Type B pancreatic cell (in vitro differentiated cells): ENCODE measurements at places on chromosomes 2 and 18.

DNA sequence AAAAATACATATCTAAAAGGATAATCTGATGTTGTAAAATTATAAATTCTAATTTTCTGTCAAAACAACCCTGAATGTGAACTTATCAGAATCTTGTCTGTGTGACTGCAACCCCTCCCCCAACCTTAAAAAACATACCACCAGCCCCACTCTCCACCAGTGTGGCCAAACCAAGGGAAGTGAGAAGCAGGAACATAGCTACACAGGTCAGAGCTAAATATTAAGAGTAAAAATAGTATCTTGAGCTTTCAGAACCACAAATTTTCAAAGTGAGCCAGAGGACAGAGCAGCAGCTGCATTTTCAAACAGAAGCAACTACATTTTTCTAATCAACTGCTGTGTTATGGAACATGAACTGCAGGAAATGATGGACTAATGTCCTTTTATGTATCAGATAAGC, 156.7 kb downstream of the SLC4A10 start:
- no peak for DNase-seq

DNA sequence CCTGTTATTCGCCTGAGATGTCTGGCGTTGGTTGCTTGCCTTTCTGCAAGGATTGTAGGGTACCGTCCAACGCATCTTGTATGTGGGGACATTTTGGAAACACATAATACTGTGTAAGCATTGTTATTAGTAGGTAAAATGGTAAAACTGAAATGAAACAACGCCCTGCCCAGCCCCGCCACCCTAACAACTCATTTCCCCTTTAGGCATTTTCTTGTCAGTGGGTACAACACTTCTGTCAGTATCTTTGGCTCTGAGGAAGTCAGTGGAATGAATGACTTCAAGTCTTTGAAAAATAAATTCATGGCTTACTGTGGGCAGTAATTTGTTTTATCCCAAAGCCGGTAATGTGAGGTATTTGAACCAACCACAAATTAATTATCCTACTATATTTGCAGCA, 86.0 kb downstream of the FMNL2 start:
- DNase-seq = no peak

DNA sequence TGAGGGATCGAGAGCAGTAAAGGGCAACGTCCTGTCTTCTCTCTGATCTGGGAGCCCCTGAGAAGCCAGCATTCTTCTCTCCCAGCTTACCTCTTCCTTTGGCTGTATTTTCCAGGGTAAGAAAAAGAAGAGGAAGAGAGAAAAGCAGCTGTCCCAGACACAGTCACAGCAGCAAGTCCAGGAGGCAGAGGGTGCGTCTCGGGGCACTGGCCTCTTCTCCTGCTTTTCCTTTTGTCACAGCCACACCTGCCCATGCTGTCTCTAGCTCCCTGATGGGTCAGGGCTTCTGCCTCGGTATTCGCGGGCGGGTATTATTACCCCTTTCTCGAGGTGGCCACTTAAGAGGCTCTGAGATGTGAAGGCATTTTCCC, 20.3 kb downstream of the TGOLN2 start:
- DNase-seq = no peak

DNA sequence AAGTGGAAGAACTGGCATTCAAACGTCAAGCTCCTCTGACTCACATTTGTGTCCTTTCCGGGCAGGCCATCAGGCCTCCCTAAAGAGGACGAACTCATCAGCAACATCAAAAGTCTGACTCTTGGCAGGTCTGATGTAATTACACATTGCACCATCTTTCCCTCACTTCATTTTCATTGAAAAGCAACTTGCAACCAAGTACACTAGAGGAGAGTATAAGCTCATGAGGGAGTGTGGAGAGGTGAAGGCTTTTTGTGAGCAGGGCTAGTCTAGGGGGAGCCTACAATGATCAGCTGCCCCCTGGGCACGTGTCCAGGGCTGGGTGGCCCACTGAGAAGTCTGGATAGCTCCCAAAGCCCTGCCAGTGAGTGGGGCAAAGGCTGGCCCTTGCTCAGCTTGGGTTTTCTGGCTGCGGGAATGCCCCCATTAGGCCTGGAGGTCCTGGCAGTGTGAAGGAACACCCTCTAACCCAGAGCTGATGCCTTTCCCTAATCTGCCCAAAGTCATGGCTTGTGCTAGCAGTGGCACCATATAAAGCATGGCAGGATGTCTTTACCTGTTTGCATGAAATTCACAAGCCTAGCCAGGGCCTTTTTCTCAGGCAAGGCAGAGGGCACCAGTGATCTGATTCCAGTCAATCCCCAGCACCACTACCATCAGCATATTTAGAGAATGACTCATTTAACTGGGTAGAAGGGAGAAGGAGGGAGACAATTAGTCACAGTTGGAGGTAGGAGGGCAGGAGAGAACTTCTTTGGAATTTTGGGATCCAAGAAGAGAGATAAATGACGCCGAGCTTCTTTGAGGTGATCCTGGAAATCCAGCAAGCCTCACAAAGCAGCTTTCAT, 8.5 kb upstream of the DAW1 start:
- DNase-seq = no peak

GRCh38 chr2:37394263-37394662, 49.8 kb downstream of the QPCT start:
- DNase-seq = no peak

DNA sequence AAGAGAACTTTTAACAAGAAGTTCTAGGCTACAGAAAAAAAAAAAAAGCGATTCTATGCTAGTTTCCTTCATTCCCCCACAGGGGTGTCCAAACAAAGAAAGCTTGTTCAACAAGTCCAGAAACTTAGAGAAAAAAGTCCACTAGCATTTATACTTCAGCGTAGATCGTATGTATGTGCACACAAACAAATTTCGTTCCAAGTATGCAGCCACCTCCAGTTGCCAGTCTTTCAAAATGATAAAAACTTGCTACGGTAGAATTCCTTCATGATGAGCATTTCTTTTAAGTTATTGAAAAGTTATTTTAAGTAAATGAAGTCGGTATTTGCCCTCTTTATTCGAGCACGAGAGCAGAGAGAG, 3.7 kb upstream of the OTX1 start:
- no peak for DNase-seq

DNA sequence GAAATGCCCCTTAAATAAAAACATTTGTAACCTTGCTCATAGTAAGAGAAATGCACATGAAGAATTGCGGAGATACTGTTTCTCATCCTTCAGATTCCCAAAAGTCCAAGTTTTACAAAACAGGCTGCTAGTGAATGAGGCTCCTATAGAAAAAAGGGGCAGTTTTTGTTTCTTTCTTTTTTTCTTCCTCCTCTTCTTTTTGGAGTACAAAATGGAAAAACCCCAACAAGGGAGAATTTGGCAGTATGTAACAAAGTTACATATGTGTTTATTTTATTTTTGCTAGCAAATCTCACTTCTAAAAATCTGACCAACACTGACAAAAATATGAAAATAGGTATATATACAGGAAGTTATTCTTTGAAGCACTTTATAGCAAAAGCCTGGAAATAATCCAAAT, 7.1 kb upstream of the BAZ2B start:
- DNase-seq = no peak

- peak; percentile 45 for DNase-seq
Measured at GRCh38 chr2:94987074-94988020, 38.2 kb upstream of the MAL start.

DNA sequence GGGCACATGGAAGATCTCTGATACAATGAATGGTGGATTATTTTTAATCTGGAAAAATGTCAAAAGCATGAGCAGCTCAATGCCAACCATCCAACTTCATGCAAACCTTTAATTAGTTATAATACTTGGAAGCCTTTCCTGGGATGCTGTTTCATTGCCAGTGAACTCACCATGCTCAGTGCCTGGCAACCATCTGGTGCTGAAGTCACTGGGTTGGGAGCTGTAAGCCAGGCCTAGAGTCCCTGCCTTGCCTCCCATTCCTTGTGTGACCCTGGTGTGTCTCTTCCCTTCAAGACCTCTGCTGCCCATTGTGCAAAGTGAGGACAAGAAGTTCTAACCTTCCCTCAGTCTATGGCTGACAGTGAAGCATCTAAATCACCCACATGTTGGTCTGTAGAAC, 458.7 kb downstream of the RNF144A start:
- DNase-seq = no peak

- no peak for DNase-seq
Measured at GRCh38 chr2:201137505-201138400, 21.8 kb downstream of the CFLAR start.

- no peak for DNase-seq
Measured at GRCh38 chr18:37920865-37921264, 355.3 kb upstream of the CELF4 start.

GRCh38 chr2:33126958-33127357, 180.2 kb downstream of the LTBP1 start:
- no peak for DNase-seq

- no peak for DNase-seq
Measured at GRCh38 chr2:34093790-34094189, 494.7 kb upstream of the FAM98A start.

- no peak for DNase-seq
Measured at GRCh38 chr2:200843993-200844948, 20.2 kb downstream of the CLK1 start.

DNA sequence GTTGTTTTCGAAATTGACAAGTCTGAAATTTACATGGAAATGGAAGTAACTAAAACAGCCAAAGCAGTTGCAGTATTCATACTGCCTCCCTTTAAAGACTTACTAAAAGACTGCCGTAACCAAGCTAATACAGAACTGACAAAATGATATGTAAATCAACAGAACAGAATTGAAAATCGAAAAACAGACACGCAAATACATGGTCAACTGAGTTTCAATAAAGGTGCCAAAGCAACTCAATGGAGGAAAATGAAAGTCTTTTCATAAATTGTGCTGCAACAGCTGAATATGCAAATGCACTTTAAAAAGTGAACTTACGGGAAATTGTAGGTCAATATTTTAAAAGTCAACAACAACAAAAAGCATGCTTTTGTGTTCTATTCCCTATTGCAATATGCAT, 34.2 kb downstream of the TMEM131 start:
- DNase-seq = no peak

- DNase-seq = no peak
Measured at GRCh38 chr18:69217196-69218000, 183.3 kb upstream of the DOK6 start.

DNA sequence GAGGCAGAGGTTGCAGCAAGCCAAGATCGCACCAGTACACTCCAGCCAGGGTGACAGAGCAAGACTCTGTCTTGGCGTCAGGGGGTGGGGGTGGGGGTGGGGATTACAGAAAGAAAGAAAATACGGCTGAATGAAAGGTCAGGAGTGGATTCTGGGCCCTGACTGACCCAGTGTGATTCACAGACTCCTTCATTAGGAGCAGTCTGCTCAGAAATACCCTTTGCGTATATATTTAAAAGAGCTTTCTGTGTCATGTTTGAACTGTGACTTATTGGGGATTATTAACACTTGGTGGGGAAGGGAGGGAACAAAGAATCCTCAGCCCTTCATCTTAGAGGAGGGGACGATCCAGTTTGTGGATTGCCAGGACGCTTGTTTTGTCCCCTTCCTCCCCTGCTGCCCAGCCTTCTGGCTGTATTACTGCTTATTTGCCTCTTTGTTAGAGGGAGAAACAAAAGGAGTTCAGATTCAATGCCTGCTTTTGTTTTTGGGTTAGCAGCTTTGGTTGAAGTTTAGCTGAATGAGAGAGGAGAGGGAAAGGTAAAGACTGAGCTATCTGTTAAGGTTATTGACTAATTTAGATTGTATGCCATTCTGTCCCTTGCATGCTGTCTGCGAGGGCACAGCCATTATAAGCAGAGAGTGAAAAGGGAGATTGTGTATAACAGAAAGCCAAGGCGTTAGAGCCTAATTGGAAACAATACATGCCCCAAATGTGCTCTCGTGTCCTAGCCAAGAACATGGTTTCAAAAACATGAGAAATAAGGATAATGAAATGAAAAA, 118.3 kb downstream of the FMNL2 start:
- DNase-seq = no peak

DNA sequence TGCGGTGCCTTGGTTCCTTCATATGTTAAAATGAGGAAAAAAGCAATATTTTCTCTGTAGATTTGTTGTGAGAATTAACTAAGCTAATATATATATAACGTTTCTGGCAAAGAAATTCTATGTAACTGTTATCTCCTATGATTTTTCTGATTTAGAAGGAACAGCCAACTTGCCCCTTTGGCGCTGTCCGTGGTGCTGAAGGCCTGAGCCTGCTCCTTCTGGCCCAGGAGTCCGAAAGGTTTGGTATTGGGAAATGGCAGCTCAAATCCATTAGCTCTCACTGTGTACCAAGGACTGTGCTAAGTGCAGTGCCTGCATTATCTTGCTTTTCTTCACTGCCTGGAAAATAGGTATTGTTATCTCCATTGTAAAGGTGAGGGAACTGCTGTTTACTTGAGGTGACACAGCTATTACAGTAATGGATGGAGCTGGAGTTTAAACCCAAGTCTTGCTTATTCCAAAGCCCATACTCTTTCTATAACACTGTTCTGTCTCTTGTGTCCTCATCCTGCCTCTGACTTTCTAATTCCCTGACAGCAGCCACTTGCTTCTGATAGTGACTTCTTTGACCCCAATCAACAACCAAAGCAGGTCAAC, 52.2 kb downstream of the C1QL2 start:
- DNase-seq = peak; percentile 82

- DNase-seq = no peak
Measured at GRCh38 chr2:85765081-85765731, 11.4 kb downstream of the ATOH8 start.

GRCh38 chr2:30234180-30234971, 3.0 kb downstream of the LBH start:
- DNase-seq = no peak

GRCh38 chr18:50748243-50749229, 71.3 kb downstream of the MRO start:
- DNase-seq = peak; percentile 64

- DNase-seq = no peak
Measured at GRCh38 chr2:136013955-136014354, 28.5 kb upstream of the DARS1 start.

DNA sequence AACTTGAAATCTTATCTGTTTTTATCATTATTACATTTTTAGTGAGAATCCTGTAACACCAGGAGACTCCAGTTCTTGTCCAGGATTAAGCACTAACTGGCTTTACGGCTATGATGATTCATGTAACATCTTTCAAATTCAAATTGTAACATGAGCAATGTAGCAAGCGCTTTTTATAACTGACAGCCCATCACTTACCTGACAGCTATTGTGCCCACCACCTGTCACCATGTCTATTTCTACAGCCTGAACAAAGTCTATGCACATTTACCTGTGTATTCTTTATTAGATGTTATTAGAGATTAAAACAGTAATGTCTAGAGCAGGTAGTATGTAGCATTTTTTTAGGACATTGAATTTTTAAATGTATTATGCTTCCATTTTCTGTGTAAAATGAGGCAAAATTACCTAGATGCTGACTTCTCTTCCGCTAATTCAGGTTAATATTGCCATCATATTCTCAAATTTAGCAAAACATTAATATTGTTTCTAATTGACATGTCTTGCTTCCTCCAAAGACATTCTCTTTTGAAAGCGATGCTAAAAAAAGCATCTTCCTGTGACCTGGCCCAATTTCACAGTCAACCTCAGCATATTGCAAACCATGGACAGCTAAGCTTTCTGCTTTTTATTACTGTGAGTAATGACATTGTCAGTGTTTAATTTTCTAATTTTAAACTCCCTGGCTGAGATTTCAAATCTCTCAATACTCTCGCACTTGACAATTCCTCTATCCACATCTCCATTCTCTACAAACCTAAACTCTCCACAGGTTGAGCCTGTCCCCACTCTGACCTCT, 37.8 kb downstream of the RIT2 start:
- DNase-seq = no peak
